ENCODE measurements at places on chromosomes 5 and 9.

DNA sequence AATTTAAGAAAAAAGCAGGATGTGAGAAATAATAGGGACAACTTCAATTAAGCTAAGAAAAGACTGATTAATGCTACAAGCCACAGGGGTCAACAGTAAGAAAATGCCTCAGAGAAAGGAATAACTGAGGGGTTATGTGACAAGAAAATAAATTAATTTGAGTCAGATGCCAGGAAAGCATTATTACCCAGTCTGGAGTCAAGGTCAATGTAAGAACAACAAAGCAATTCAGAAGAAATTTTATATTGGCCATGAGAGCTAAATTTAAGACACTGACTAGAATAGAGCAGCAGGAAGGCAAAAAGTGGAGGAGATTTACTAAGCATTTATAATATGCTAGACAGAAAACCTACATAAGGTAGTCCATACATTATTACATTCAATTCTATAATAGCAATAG is 73.5 kb downstream of the CDH10 start:
- no peak for DNase-seq

DNA sequence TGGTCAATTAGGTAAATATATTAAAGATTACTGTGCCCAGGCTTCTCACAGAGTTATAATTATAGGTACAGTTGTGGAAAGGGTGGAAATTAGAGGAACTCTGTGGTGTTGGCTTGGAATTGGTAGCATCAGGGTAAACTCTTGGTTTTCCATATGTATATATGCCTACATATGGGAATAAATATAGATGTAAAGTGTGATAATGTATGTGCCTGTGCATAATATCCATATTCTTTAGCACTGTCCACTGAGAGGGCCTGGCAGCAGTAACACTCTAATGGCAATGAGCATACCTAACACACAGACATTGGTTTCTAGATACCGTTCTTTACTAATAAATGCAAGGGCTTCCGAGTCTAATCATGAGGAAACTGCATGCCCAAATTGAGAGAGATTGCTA is 4.0 kb upstream of the PTPDC1 start:
- no peak for DNase-seq

DNA sequence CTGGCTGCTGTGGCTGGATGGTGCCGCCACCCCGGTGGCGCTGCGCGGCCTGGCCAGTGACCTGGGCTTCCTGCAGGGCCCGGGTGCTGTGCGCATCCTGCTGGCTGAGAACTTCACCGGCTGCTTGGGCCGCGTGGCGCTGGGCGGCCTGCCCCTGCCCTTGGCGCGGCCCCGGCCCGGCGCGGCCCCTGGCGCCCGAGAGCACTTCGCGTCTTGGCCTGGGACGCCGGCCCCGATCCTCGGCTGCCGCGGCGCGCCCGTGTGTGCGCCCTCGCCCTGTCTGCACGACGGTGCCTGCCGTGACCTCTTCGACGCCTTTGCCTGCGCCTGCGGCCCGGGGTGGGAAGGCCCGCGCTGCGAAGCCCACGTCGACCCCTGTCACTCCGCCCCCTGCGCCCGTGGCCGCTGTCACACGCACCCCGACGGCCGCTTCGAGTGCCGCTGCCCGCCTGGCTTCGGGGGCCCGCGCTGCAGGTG is 17.5 kb downstream of the CRB2 start:
- no peak for DNase-seq

DNA sequence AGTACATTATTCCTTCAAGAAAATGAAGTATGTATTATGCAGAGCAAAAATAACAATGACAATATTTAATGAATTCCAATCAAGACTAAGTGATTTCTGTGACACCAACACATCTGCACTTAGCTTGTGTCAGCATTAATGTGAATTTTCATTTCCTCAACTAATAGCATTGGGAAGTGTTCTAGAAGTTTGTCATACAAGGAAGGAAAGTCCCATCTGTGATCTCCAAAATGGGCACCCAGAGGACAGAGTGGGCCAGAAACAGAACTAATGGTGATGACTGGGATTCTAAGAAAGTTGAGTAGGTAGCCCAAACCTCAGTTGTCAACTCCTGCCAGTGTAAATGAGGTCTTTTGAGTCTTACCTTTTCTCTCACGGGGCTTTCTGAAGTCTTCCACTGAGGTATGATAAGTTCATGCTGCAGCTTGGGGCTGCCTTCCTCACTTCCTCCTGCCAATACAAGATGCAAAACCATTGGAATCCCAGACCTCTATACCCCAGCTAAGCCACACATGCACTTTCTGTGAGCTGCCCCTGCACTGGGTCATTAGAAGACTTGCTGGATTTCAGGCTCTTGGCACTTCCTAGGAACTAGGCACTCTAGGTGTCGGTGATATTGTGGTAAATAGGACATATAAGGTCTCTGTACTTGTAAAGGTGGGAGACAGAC is 4.9 kb downstream of the ADAM19 start:
- no peak for DNase-seq

DNA sequence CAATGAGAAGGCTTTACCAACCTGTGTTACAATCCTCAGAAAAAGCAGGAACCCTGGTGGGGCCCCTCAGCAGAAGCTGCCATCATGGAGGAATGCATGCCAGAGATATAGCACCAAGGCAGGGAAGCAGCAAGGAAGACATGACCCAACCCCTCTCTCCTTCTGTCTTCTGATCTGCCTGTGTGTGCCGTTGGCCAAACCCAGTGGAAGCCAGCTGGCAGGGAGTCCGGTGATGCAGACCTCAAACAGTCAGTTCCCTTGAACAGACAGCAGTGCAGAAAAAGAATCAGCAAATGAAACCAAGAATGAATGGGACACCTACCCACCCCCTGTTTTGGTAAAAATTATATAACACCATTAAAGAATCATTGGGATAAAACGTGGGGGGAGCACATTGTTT is 234.2 kb downstream of the ZNF608 start:
- DNase-seq: no peak
